Stimulated activated CD4-positive, alpha-beta T cell treated with anti-CD3 and anti-CD28 coated beads, Interleukin-1b, Interleukin-23, amount 100 ng/mL, for 1 hour (primary cell): ENCODE measurements at places on chromosomes 4 and X.

GRCh38 chr4:183627979-183628588, 30.9 kb downstream of the RWDD4 start:
- no peak for DNase-seq

- no peak for DNase-seq
Measured at GRCh38 chr4:108336076-108336475, 167.3 kb upstream of the LEF1 start.

GRCh38 chr4:177718514-177718913, 276.3 kb upstream of the AGA start:
- DNase-seq, result no peak

DNA sequence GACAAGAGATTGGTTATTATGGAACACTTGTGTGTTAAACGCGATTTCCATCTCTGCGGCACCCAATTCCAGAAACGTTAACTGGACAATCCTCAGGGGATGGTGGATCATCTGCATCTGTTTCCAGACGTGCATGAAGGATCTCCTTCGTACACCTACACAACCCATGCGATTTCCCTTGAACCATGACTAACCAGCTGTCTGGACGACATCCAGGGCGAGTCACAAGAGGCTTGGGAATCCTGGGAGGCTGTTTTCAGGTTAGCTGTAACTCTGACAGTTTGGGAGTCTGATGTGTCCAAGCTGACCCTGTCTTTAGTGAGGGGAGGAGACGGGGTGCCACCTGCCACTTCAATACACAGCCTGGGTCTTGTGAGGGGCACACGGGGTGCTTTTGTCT, 84.5 kb downstream of the GATB start:
- no peak for DNase-seq

- DNase-seq, result no peak
Measured at GRCh38 chr4:118953276-118953675, 64.6 kb downstream of the SYNPO2 start.

GRCh38 chrX:3550160-3550751, 163.2 kb downstream of the PRKX start:
- DNase-seq, result no peak

DNA sequence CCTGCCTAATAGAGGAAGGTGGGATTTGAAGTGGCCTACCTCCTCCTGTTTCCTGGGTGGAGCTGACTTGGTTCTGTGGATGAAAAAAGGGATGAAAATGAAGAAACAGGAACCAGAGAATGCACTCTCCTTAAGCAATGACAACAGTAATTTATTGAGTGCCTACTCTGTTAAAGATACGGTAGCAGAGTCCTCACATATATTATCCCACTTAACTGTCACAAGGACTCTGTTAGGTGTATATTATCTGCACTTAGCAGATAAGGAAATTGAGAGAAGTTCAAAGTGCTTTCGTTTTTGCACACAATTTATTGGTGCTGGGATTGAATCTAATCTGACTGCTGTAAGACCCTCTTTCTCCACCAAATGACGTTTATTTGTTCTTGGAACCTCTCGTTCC, 301.2 kb downstream of the PACRGL start:
- no peak for DNase-seq

DNA sequence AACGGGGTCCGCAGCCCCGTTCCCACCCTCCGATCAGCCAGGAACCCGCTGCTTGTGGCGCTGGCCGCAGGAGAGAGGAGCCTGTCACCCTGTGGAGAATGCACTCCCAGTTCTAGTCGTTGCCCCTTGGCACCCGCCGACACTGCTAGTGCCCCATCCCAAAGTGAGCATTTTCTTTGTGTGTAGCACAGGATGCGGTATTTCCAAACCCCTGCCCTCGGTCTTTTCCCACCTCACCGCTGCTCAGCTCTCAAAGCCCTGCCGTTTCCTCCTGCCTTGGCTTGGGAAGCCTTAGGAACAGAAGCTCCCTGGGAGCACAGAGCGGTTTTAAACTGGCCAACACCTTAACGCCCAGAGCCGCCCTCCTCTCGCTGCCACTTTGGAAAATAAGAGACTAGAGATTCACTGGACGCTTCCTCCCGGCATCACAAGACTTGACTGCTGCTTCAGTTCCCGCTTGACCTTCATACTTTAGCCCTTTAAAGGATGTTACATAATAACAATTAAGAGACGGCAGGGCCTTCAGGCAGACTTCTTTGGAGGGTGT, 772 bp downstream of the CYP4V2 start:
- DNase-seq, result no peak

DNA sequence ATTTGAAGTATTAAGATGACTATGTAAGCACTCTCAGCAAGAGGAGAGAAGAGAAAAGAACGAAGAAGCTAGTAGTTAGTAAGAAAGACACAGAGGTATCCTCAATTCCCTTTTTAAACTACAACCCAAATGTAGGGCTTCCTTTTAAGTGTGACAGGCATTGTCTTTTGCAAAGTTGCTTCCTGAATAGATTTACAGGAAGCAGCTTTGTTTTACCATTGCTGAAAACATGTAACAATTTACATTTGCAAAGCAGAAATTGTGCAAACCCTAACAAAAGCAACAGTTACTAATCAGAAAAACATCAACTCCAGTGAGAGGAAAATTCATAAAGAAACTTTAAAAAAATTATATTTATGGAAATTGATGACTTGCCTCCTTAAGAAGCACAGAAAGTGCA, 96.4 kb downstream of the FAM13A start:
- no peak for DNase-seq

DNA sequence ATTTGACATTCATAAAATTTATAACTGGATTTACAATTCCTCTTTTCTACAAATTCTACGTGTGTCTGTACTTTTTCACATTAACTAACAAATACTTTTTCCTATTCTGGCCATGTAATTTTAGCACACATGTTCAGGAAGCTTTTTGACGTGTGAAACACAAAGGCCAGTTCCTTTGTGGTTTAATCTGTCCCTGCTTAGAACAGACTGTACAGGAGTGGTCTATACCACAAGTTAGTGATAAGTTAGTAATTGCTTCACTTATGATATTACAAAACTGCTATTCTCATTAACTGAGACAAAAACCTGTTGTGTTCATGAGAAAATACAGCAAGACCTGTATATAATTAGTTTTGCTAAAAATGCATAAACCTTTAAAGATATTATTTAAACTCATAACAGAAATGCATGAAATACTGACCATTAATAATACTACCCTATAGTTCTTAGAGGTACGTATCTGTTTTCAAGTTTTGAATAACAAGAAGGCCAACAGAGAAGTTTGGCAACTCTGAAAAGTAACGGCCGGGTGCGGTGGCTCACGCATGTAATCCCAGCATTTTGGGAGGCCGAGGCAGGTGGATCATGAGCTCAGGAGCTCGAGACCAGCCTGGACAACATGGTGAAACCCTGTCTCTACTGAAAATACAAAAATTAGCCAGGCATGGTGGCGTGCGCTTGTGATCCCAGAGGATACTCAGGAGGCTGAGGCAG, 13.7 kb upstream of the AREG start:
- no peak for DNase-seq
